ENCODE measurements at places on chromosomes 1 and 21.

DNA sequence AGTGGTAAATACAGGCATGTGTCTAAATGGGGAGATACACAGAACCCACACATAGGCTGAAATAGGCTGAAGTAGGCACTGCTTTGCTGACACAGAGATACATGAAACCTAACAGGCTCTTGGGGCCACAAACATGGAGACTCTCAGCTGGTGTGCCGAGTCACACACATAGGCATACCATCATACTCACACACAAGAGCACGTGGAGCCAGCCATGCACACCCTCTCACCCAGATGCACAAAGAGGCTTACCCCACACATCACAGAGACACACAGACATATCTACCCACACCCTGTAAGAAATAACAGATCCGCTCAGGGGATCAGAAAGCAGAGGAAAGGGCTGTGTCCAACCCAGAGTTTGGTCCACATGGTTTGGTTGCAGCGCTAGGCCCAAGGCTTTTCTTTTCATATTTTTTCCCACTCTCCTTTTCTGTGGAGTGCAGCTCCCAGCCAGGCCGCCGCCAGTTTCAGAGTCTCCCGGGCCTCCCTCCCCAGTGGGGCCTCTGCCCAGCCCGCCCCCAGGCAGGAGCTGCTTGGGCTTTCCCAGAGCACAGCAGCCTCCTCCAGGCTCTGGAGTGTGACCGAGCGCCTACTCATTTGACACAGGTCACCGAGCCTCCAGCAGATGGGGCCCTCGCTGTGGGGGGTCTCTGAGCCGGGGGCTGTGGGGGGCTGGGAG is 3.9 kb upstream of the POU3F1 start:
- no peak for DNase-seq
- no peak overlapping the region for H3K4me3 ChIP-seq
- H3K36me3 ChIP-seq = no peaks in the 10 kb centered on the region
- H3K27me3 ChIP-seq = peaks cover 26% of the 10 kb centered on the region

DNA sequence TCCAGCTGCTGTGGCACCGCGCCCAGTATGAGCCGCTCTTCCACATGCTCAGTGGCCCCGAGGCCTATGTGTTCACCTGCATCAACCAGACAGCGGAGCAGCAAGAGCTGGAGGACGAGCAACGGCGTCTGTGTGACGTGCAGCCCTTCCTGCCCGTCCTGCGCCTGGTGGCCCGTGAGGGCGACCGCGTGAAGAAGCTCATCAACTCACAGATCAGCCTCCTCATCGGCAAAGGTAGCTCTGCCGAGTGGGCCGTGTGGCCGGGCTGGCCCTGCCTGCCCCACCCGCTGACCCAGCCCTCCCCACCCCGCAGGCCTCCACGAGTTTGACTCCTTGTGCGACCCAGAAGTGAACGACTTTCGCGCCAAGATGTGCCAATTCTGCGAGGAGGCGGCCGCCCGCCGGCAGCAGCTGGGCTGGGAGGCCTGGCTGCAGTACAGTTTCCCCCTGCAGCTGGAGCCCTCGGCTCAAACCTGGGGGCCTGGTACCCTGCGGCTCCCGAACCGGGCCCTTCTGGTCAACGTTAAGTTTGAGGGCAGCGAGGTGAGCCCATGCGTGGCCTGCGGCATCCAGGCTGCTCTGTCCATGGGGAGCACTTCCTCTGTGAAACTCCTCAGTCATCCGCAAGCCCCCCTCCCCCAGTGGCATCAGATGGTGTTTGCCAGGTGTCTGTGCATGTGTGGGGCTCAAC is 64.2 kb downstream of the PIK3CD start:
- no peaks in the 10 kb centered on the region for H3K36me3 ChIP-seq
- no peak overlapping the region for H3K27ac ChIP-seq
- no peak for DNase-seq
- peaks cover 16% of the 10 kb centered on the region for H3K4me1 ChIP-seq
- no peaks in the 10 kb centered on the region for H3K27me3 ChIP-seq
- H3K4me3 ChIP-seq = no peak overlapping the region

- H3K27ac ChIP-seq = no peak overlapping the region
- no peak overlapping the region for H3K4me3 ChIP-seq
- no peaks in the 10 kb centered on the region for H3K27me3 ChIP-seq
- peaks cover 2% of the 10 kb centered on the region for H3K4me1 ChIP-seq
Measured at GRCh38 chr1:12031039-12031980, 12.0 kb downstream of the MIIP start.

DNA sequence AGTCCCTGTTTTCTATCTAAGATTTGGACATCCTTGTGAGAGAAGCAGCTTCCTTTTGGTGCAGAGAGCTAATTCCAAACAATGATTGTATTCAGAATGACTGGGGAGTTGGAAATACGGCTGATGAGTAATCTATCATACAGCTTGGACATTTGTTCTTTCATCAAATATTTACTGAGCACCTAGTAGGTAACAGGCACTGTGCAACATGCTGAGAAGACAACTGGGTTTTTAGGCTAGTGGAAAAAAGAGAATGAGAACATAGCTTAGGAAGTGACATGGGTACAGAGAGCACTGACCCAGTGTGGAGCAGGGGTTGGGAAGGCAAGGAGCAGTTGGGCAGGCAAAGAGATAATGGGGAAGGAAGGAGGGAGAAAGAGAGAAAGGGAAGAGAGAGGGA is 87.5 kb downstream of the TBX19 start:
- H3K27ac ChIP-seq = no peak overlapping the region
- H3K36me3 ChIP-seq = peaks cover 2% of the 10 kb centered on the region
- H3K4me1 ChIP-seq = no peaks in the 10 kb centered on the region
- H3K27me3 ChIP-seq = peaks cover 52% of the 10 kb centered on the region
- DNase-seq = no peak

- H3K27ac ChIP-seq = no peak overlapping the region
- no peaks in the 10 kb centered on the region for H3K27me3 ChIP-seq
- no peak overlapping the region for H3K4me3 ChIP-seq
- no peaks in the 10 kb centered on the region for H3K4me1 ChIP-seq
Measured at GRCh38 chr1:208606959-208607358, 362.8 kb upstream of the PLXNA2 start.

GRCh38 chr21:31316488-31317169 is 27.4 kb downstream of the TIAM1 start:
- H3K27me3 ChIP-seq = no peaks in the 10 kb centered on the region
- peaks cover 6% of the 10 kb centered on the region for H3K4me1 ChIP-seq
- H3K36me3 ChIP-seq = no peaks in the 10 kb centered on the region
- no peak for DNase-seq

DNA sequence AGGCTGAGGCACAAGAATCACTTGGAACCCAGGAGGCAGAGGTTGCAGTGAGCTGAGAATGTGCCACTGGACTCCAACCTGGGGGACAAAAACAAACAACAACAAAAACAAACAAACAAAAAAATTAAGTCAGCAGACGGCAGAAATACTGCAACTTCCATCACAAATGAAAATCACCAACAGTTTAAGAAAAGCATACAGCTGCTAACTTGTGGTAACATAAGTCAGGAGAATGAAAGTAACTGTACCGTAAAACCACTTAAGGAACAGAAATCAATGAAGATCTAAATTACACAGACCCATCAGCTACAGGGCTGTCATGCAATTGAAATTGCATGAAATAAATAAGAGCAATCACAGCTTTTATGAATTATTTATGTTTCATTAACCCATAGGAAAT is 25.0 kb downstream of the MCOLN2 start:
- H3K27ac ChIP-seq = no peak overlapping the region
- DNase-seq = no peak
- H3K4me3 ChIP-seq = no peak overlapping the region
- H3K4me1 ChIP-seq = peaks cover 11% of the 10 kb centered on the region

GRCh38 chr1:147050654-147051053 is 112.5 kb downstream of the NBPF12 start:
- H3K27ac ChIP-seq = no peak overlapping the region
- H3K4me3 ChIP-seq = no peak overlapping the region
- H3K4me1 ChIP-seq = no peaks in the 10 kb centered on the region
- no peak for DNase-seq
